Subcutaneous preadipocyte (primary cell): ENCODE measurements at places on chromosomes 6 and 20. TPM values are rescaled to one million over a fixed set of nuclear protein-coding genes. Genes with fewer than 3 reads are reported as not detected.

Gene MEP1A
- total RNA-seq, result not detected in 2 replicates

Gene PAX1
- total RNA-seq, result not detected in 2 replicates

Gene TBC1D32
- total RNA-seq, result 8.8 and 14.9 TPM in 2 replicates

Gene FKBP1C
- 1.5 and 1.6 TPM in 2 replicates for total RNA-seq

Gene TAAR9
- total RNA-seq, result not detected in 2 replicates

Gene RTN4IP1
- total RNA-seq, result 5.5 and 8.4 TPM in 2 replicates

Gene PTGIS
- 19.0 and 77.9 TPM in 2 replicates for total RNA-seq

Gene BTNL2
- total RNA-seq, result not detected in 2 replicates

Gene KHDRBS2
- not detected in 2 replicates for total RNA-seq

Gene BFSP1
- 0.73 and 0.98 TPM in 2 replicates for total RNA-seq

Gene SLC2A10
- total RNA-seq, result 19.9 and 28.3 TPM in 2 replicates

Gene CNR1
- total RNA-seq, result under 0.01 and 0.37 TPM in 2 replicates

Gene C20orf144
- total RNA-seq, result 0.20 TPM in 1 of 2 replicates, not detected in the other

Gene PLN
- total RNA-seq, result not detected in 2 replicates

Gene TREM2
- not detected in 2 replicates for total RNA-seq

Gene VIP
- not detected in 2 replicates for total RNA-seq

Gene RFX6
- total RNA-seq, result not detected in 2 replicates

Gene BPIFB4
- not detected in 2 replicates for total RNA-seq

Gene CFAP61
- total RNA-seq, result 0.39 TPM in 1 of 2 replicates, not detected in the other

Gene LPIN3
- 14.1 and 14.3 TPM in 2 replicates for total RNA-seq

Gene QKI
- 179 and 243 TPM in 2 replicates for total RNA-seq

Gene MROH8
- 0.59 and 1.5 TPM in 2 replicates for total RNA-seq

Gene MCHR2
- total RNA-seq, result not detected in 2 replicates

Gene LPA
- not detected in 2 replicates for total RNA-seq

Gene HAO1
- not detected in 2 replicates for total RNA-seq

Gene RBL1
- 8.8 and 21.3 TPM in 2 replicates for total RNA-seq

Gene TAGAP
- total RNA-seq, result not detected in 2 replicates

Gene LY6G5B
- total RNA-seq, result 3.3 and 4.3 TPM in 2 replicates

Gene CHRNA4
- not detected in 2 replicates for total RNA-seq

Gene RPS6KA2
- total RNA-seq, result 74.2 and 81.9 TPM in 2 replicates

Gene LST1
- not detected in 2 replicates for total RNA-seq

Gene BHLHE23
- not detected in 2 replicates for total RNA-seq

Gene LBP
- total RNA-seq, result not detected in 2 replicates

Gene SPATS1
- not detected in 2 replicates for total RNA-seq

Gene PTCHD4
- total RNA-seq, result 2.9 and 5.5 TPM in 2 replicates

Gene IRAK1BP1
- 5.1 and 7.4 TPM in 2 replicates for total RNA-seq

Gene RSPH9
- 0.39 and 0.73 TPM in 2 replicates for total RNA-seq

Gene PLAGL1
- 19.2 and 26.5 TPM in 2 replicates for total RNA-seq

Gene EYA2
- 0.37 TPM in 1 of 2 replicates, not detected in the other for total RNA-seq

Gene GHRH
- not detected in 2 replicates for total RNA-seq

Gene SOBP
- 7.0 and 8.8 TPM in 2 replicates for total RNA-seq

Gene XKR7
- total RNA-seq, result not detected in 2 replicates

Gene SLPI
- total RNA-seq, result not detected in 2 replicates

Gene BPIFB1
- not detected in 2 replicates for total RNA-seq

Gene ARFGEF2
- 23.9 and 34.4 TPM in 2 replicates for total RNA-seq

Gene HLA-DOB
- 0.37 and 0.39 TPM in 2 replicates for total RNA-seq

Gene ANGPT4
- not detected in 2 replicates for total RNA-seq

Gene PPIL6
- total RNA-seq, result 4.3 and 5.5 TPM in 2 replicates

Gene BPI
- total RNA-seq, result not detected in 2 replicates

Gene TREML1
- not detected in 2 replicates for total RNA-seq
